Activated CD4-positive, alpha-beta T cell treated with anti-CD3 and anti-CD28 coated beads, Interleukin-2, amount 10 ng/mL, durations not matched to agents 24 days and 14 days (primary cell): ENCODE measurements at places on chromosomes 11 and 22. TPM values are rescaled to one million over a fixed set of nuclear protein-coding genes. Genes with fewer than 3 reads are reported as not detected.

The HPX gene
- not detected in 2 replicates for total RNA-seq

The DRICH1 gene
- total RNA-seq: 0.24 and 0.61 TPM in 2 replicates

The VWCE gene
- 10.6 and 12.4 TPM in 2 replicates for total RNA-seq

The FAT3 gene
- not detected in 2 replicates for total RNA-seq

The GAS2 gene
- 1.4 and 2.0 TPM in 2 replicates for total RNA-seq

The AGBL2 gene
- 4.2 and 4.5 TPM in 2 replicates for total RNA-seq

The POU2AF2 gene
- total RNA-seq: 0.44 TPM in 1 of 2 replicates, not detected in the other

The UBQLNL gene
- total RNA-seq: not detected in 2 replicates

The IRAG1 gene
- not detected in 2 replicates for total RNA-seq

The OR52A1 gene
- not detected in 2 replicates for total RNA-seq

The APOL5 gene
- not detected in 2 replicates for total RNA-seq

The SPI1 gene
- not detected in 2 replicates for total RNA-seq

The OR51B5 gene
- total RNA-seq: not detected in 2 replicates
